ENCODE measurements at places on chromosomes 2 and 18.

GRCh38 chr2:103823847-103824246 lies 1030.1 kb upstream of the POU3F3 start:
- no peak for DNase-seq

DNA sequence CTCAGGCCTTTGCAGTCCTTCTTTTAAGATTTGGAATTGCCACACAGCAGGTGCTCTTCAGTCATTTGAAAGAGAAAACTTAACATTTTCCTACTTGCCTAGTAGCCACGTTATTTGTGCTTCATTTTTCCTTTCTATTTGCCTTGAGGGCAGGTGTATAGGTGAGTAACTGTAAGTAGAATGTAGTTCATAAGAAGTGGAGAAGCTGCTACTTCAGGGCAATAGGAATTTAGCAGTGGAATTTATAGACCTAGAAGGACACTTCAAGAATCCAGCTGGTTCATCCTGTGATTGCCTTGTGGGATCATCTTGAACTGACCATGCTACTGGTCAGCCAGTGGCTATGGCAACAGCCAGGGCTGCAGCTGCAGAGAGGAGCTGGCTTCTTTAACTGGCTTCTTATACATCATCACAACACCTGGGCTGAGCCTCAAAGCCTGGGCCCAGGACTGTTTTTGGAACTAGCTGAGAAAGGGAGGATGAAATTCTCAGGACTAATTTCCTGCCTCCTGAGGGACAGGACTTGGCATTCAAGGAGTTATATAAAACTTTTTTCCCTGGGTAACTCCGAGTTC lies 5.1 kb upstream of the LANCL1 start:
- DNase-seq = no peak

GRCh38 chr18:52237551-52237950 lies 102.4 kb upstream of the DCC start:
- no peak for DNase-seq

GRCh38 chr18:77016936-77017335 lies 115.6 kb downstream of the MBP start:
- no peak for DNase-seq

GRCh38 chr2:173441222-173441621 lies 86.5 kb downstream of the CDCA7 start:
- no peak for DNase-seq

- DNase-seq = no peak
These were observed 610.4 kb upstream of the NETO1 start for GRCh38 chr18:73478191-73478590.

GRCh38 chr18:59547581-59548182 lies 149.5 kb downstream of the CCBE1 start:
- DNase-seq = no peak

- DNase-seq = no peak
These were observed 84.4 kb downstream of the PIK3C3 start for GRCh38 chr18:42039396-42039795.

DNA sequence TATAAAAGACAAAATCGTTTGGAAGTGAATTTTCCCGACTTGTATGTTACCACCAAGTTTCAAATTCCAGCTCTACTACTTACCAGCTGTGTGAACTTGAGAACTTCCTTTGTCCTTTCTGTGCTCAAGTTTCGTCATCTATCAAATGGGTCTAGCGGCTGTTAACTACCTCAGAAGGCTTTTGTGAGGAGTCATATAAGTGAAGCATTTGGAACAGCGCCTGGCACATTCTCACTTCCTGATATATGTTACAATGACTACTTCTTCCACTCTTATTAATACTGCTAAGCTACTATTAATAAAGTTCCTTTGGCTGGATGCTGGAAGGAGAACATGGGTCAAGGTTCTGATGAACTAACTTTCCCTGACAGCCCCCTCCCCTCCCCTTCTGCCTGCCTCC lies 104.5 kb downstream of the MEIS1 start:
- no peak for DNase-seq

- peak; percentile 83 for DNase-seq
These were observed 2.3 kb downstream of the NEUROD1 start for GRCh38 chr2:181677912-181678586.

- DNase-seq = no peak
These were observed 203.3 kb downstream of the CELF4 start for GRCh38 chr18:37362158-37362890.

DNA sequence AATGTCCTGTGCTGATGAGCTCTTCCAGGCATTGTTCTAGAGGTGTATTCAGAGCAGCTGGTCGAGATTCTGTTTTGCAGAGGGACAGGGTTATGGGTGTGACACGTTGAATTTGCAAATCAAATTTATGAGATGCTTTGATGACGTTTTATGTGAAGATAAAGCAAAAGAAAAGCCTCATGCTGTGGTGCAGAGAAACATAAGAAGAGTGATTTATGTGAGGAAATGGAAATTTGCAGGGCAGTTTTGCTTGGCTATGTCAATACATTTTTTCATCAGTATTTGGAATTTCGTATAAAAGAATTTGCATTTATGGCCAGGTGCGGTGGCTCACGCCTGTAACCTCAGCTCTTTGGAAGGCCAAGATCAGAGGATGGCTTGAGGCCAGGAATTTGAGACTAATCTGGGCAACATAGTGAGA lies 36.4 kb downstream of the TSN start:
- DNase-seq = no peak

DNA sequence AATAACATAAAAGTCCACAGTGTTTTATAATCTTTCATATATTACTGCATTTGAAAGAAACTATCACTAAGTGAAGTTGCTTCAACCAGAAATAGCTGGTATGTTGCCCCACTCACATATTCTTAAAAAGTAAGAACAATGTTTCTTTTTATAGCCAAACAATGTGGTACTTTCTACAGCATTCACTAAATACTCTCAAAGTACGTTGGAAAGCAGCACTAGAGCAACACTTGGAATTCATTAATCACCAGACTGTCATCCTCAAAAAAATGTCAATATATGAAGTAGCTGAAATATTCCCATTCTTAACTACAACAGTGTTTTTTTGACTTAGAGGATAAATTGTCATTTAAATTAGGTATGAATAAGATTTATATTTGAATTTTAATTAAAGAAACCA lies 32.8 kb downstream of the COBLL1 start:
- DNase-seq = no peak

GRCh38 chr18:9366126-9366714 lies 31.6 kb downstream of the TWSG1 start:
- no peak for DNase-seq

DNA sequence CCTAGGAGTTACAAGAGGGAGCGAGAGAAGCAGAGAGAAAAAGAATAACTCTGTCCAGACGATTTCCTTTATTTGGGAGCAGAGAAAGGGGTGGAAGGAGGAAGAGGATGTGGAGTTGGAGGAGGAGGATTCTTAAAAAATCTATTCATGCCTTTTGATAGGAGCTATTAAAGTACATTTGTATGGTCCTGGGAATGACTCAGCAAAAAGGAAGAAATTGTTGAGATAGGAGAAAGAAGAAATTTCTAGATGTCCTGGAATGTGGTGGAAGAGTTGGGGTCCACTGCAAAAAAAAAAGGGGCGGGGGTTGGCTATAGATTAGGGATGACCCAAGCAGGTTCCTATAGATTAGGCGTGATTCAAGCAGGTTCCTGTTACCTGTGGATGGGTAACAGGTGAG lies 32.4 kb upstream of the RPRM start:
- no peak for DNase-seq

GRCh38 chr2:121142452-121142851 lies 142.6 kb downstream of the TFCP2L1 start:
- DNase-seq = no peak

DNA sequence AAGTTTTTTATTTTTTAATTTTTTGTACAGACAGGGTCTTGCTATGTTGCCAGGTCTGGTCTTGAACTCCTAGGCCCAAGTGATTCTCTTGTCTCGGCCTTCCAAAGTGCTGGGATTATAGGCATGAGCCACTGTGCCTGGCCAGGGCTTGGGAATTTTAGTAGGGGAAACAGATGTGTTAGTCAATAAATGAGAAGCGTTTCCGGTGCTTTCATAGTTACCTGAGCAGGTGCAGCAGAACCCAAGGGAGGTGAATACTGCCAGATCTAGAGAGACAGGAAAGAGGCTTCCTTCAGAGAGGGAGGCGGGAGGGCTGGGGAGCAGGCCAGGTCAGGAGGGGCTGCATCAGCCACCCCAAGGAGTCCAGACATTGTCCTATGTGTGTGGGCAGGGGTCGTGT lies 30.5 kb upstream of the IMPA2 start:
- no peak for DNase-seq

DNA sequence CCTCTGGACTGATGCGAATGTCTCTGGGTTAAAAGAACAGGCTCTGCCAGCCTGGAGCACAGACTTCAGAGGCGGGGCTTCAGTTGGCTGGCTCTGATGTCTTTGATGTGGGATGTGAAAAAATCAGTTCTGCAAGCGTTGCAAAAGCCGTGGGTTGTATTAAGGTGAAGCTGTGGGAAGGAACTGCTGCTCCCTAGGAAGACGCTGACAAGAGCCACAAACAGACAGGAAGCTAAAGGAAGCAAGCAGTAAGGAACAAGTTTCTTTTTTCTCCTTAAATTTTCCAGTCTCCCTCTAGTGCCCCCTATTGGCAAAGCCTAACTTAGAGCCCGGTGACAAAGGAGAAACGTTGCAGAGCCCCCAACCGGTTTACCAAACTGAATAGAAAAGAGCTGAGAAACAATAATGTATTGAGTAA lies 239.0 kb downstream of the CCDC178 start:
- DNase-seq = no peak

DNA sequence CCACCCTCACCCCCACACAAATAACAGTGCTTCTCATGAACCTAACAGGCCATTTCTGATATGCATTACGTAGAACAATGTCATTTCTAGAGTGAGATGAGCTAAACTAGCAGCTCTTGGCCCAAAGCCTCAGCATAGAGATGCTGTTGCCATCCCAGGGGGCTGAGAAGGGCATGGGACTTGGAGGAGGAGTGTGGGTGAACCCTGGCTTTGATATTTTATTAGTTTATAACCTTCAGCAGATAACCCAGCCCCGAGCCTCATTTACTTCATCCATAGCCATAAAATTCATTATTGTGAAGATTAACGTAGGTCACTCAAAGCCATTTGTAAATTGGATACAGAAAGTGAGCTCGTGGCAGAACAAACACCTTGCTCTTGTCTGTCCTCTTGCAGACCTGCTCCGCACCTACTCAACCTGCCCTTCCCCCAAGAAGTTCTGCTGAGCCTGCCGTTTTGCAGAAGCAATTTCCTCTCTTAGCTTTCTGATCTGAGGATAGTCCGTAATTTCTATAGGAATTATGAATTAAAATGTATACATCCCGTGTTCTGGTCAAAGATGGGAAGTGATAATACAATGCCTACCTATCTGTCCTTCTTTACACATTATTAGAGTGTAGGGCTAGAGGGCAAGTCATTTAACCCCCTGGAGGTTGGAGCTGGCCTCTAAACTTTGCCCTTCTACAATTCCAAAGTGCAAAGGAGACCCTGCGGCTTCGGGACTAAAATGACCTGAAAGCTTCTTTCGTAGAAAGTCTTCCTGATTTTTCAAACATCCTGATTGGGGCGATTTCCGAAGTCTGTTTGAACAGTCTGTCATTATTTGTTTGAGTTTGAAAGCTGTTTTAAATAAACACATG lies 187.4 kb downstream of the BCL2 start:
- DNase-seq = no peak

- no peak for DNase-seq
These were observed 38.6 kb upstream of the NCOA1 start for GRCh38 chr2:24452502-24452885.

- DNase-seq = no peak
These were observed 96.5 kb downstream of the LYPD1 start for GRCh38 chr2:132573444-132574007.

DNA sequence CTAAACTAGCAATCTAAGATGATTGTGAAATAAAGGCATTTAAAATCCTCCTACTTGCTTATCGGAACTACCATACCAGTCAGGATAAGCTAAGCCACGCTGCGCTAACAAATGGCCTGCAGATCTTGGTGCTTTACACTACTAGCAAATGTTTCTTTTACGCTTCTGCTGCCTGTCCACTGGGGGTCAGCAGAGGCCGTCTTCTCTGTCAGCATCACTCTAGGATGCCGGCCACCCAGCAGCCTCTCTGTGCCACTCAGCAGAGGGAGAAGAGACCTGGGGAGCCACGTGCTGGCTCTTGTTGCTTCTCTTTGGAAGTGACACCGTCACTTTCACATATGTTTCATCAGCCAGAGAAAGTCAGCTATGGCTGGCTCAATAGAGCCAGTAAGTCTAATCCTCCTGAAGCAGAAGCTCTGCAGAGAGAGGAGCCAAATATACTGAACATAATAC lies 36.6 kb downstream of the COPS8 start:
- peak; percentile 75 for DNase-seq

DNA sequence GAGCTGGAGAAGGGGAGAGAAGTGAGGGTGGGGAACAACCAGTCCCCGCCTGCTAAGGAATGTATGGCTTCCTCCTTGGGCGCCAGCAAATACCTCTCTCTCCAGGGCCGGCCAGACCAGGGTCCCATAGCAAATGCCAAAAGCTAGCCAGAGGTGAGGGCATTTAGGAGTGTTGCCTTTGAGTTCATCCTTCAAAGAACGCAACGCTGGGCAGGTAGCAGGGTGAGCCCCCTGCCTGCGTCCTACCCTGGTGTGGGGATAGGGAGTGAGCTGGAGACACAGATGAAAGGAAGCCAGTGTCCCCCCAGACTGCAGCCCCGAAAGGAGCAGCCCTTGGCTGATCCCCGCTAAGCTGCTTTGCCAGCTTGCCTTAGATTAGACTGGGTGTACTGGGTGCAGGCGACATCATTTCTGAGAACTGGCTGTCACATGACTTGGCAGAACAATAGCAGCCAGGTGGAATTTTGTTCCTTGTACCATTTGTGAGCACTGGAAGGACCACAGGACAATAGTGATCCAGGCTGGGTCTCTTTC lies 40.4 kb downstream of the KLHL29 start:
- no peak for DNase-seq

DNA sequence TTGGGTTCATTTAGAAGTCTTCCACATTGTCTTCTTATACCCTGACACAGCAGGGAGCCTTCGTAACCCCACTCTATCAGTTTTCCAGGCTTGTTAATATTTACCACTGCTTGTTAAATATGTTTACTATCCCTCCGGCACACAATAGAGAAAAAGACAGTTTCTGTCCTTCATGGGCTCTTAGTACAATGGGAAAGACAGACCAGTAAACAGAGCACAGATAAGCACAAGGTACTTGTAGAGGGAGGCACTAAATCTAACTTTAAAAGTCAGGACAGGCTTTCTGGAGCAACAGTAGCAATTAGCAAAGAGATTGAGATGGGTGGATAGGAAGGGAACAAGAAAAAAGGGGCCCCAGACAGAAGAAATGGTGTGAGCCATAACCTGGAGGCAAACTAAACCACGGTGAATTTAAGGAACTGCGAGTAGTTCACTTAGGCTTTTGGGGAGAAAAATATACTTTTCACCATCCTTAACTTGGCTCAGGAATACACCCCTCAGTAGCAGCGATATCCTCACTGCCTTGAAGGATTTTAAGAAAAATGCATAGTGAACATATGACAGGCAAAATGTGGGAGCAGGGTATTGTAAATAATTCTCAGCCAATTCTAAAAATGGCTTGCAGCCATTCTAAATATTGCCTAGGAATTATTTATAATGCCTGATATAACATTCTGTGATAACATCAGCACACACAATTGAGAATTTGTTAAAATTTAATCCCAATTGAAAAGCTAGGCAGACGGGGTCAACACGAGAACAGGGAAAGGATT lies 383.7 kb downstream of the CDH2 start:
- no peak for DNase-seq

Data from activated CD8-positive, alpha-beta T cell treated with anti-CD3 and anti-CD28 coated beads for 36 hours (primary cell).